DMS79 treated with DMSO at 0.1 percent for 48 hours (cell line): ENCODE measurements at places on chromosomes 1 and 21.

DNA sequence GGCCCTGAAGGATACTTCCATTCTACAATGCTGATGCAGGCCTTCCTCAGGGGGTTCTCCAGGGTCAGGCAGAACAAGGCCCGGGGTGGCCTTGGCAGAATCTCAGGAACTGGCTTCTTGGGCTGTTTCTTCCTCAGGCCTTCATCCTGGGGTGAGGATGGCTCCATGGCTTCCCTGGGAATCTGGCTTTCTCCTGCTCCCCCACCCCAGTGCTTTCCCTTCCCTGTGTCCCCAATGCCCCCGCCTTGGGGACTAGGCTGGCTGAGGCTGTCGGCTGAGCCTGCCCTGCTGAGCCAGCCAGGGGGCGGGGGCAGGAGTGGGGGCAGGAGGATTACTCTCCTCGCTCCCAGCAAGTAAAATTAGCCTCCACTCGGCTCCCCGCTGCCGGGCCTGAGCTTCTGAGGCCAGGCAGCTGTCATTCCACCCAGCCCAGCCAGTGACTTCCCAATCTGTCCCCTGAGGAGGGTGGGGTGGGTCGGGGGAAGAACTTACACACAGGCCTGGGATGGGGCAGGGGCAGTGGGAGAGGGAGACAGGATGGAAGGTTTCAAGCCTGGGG, at the start of gene CACNA1S:
TSS of gene CACNA1S (minus strand) at position 254 of the 559 bp plus-strand sequence. CDS start at position 167, 87 bp downstream.
- DNase-seq: no peak

- no peak for DNase-seq
Observed at GRCh38 chr1:58618303-58618702, 41.3 kb upstream of the TACSTD2 start.

DNA sequence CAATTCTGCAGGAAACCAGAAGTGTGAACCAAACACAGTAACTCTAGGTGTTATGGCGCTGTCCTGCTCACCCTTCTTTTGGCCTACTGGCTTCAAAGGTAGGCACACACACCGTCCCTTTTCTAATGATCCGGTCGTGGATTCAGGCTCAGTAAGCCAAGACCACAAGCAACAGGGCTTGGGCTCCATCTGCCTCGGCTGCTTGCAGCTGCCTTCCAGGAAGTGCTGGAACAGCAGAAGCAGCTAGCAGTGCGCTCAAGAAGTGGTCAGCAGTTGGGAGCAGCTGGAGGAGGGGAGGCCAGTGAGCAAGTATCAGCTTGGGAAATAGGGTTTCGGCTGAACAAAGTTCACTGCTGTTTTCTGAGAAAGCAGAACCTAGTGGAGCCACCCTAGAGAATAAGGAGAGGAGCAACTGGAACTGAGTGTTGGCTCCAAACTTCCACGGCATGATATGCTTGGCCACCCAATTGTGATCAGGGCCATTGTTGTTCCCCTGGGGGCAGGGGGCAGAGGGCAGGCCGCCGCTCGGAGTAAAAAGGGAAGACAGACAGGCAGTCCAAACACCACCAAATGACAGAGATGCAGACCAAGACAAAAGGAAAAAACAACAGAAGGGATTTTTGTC, 173.4 kb downstream of the TOMM20 start:
- no peak for DNase-seq

- no peak for DNase-seq
Observed at GRCh38 chr1:223011505-223011856, 131.6 kb downstream of the TLR5 start.

- no peak for DNase-seq
Observed at GRCh38 chr1:61604261-61604660, 120.7 kb downstream of the TM2D1 start.
